Cerebellar nuclear complex (tissue), 1 donor: ENCODE measurements at places on chromosomes 7 and 10.

GRCh38 chr10:29140991-29141390, 147.9 kb upstream of the LYZL1 start:
- no peak for DNase-seq

DNA sequence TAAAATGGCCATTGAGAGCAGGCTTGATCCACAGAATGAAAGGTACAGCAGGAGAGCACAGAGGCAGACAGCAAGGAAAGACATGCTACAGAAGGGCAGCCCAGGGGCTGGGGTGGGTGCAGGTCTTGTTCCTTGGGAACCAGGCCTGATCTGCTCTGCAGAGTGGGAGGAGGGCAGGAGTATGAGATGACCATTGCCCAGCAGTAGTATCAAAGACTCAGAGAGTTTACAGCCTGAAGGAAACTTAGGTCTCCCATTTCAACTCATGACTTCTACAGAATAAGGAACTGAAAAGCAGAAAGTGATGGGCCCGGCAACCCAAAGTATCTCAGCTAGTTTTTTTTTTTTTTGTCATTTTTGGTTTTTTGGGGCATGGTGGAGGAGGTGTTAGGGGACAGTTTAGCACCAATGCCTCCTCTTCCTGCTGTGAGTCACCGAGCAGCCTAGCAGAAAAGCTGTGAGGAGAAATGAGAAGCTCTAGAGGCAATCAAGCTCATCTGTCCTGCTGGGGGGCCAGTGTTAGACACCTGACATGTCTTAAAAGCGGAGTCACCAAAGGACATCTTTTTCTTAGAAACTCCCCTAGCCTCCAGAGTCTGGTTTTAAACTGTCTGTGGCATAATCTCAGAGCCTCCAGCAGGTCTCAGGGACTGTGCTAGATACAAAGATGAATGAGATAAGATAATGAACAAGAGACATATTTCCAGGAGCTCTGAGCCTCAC, 34.3 kb upstream of the HERPUD2 start:
- DNase-seq = no peak

DNA sequence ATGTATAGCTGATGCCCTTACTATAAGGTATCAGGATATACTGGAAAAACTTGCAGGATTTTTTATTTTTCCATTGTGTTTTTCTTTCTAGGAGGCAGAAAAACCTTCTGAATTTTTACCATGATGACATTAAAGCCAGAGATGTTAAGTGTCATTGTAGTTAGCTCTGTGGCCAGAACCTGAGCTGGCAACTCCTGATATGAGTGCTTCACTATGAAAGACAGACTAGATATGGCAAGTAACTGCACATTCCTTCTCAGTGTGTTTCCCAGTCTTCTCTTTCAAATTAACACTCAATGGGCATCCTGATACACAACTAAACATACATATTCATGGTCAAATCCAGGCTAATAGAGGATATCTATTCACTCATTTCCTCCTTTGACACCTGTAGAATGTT, 166.2 kb downstream of the CTTNBP2 start:
- DNase-seq = no peak

GRCh38 chr7:378551-379455, 88.8 kb downstream of the FOXL3 start:
- no peak for DNase-seq

- DNase-seq = no peak
Observed at GRCh38 chr7:149130572-149131198, 4.6 kb upstream of the ZNF425 start.

GRCh38 chr10:86830043-86830591, 73.7 kb downstream of the BMPR1A start:
- no peak for DNase-seq

- DNase-seq = no peak
Observed at GRCh38 chr7:107035446-107035845, 9.1 kb upstream of the PRKAR2B start.

GRCh38 chr7:35436452-35436851, 182.6 kb upstream of the TBX20 start:
- DNase-seq = no peak

GRCh38 chr7:45721686-45722598, 147.8 kb downstream of the ADCY1 start:
- DNase-seq = no peak

DNA sequence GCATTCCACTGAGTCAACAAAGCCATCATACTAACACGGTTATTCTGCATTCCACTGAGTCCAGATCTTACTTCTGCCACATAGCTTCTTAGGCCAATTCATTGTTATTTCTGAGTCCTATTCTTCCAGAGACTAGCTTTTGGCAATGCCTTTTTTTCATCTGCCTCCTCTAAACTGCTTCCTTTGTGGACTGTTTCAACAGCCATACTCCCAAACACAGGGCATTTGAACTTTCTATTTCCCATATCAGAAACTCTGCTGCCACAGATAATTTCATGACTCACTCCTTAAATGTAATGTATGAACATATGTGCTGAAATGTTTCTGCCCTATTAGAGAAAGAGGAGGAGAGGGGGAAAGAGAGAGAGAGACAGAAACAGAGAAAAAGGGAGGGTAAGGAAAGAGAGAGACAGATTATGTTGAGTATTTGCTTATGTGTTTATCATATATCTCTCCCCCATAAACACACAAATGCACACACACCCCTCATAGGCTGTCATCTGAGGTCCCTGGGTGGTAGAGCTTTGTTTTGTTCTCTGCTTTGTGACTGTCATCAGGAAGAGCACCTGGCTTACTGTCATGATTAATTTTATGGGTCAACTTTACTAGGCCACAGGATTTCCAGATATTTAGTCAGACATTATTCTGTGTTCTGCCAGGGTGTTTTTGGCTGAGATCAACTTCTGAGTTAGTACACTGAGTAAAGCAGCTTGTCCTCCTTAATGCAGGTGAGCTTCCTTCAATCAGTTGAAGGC, 308.0 kb upstream of the KCND2 start:
- peak; percentile 21 for DNase-seq

DNA sequence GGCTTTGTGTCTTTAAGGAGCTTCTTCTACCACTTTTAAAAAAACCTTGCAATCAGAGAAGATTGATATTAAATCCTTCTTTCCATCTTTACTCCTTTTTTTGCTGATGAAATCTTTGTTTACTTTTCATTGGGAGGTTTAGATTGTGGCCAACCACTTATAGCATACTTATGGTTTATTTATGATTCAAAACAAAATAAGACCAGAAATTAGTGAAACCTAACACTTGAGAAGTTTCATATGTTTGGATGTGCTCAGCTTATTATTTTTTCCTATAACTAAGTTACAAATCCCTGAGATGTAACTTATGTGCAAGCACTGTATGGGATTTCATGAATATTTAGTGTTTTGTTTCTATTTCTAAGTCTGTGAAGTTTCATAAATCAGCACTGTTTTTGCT, 13.5 kb upstream of the PRPS1L1 start:
- DNase-seq = no peak

DNA sequence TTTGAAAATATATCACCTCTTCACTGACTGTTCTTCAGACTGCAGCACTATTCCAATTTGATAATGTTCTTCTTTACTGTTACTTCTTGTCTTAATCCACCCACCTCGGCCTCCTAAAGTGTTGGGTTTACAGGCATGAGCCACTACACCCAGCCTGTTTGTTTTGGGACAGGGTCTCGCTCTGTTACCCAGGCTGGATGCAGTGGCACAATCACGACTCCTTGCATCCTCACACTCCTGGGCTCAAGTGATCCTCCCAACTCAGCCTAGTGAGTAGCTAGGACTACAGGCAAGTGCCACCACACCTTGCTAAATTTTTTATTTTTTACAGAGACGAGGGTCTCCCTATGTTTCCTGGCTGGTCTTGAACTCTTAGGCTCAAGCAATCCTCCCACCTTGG, 77.9 kb downstream of the NDUFB2 start:
- no peak for DNase-seq

- DNase-seq = no peak
Observed at GRCh38 chr7:69217516-69218350, 380.5 kb upstream of the AUTS2 start.
